NCI-H2081 (cell line): ENCODE measurements at places on chromosomes 16 and 17.
A peak's percentile ranks its signal among the peaks of the same experiment; 100 is the strongest.

- no peak for DNase-seq
Observed at GRCh38 chr16:20020976-20021375, 52.7 kb downstream of the GPR139 start.

DNA sequence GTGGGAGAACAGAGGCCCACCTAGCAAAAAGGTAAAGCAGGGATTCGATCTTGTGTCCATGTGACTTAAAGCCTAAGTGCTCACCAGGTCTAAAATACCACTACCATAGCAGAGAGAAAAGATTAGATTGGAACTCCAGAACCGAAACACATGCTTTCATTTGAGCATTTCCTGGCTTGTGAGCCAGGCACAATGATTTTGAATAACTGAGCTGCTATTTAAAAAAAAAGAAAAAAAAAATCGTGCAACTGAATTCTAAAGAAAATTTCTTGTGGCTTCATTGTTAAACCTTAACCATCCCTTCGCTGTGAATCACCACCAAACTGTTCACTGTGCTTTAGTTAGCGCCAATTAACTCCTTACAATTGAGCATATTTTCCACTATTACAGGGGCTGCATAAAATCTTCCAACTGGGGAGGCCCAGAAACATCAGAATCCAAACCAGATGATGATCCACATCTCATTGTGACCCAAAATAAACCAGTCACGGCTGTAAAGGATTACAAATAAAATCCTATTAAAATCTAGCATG, 366.4 kb upstream of the ERCC4 start:
- DNase-seq, result no peak

GRCh38 chr17:7572338-7572587, 7.2 kb upstream of the CD68 start:
- DNase-seq, result no peak

DNA sequence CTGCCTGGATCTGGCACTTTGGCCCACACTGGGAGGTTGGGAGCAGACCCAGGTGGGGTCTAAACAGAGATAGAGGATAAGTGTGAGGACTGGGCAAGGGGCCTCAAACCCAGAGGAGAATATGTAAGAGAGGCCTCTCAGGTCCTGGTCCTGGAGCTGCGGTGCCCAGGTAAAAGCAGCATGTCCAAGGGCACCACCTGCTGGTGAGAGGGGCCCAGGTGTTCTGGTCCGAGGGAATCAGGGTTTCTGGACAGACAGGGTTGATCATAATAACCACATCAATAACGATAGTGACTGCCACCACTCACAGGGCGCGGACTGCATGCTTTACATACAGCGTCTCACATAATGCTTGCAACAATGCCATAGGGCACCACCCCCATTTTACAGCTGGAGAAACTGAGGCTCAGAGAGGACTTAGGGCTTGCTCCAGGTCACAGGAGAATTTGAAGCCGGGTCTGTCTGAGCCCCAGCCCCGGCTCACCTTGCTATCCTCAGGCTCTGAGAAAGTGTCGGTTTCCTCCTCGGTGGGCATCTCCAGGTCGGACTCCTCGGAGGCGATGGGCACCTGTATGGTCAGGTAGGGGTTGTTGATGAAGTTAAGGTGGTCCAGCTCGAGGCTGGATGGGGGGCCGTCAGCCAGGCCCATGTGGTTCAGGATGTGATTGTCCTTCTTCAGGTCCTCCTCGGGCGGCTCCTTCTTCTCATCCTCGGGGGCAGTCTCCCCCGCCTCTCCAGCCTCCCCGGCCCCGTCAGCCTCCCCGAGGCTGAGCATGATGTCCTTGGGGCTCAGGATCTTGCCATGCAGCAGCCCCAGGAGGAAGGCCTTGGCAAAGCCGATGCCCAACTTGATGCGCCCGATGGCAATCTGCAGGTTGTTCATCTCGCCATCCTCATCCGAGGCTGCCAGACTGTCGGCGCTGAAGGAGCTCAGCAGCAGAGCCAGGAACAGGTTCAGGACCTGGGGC, 19.1 kb upstream of the CD79B start:
- peak; percentile 15 for DNase-seq

DNA sequence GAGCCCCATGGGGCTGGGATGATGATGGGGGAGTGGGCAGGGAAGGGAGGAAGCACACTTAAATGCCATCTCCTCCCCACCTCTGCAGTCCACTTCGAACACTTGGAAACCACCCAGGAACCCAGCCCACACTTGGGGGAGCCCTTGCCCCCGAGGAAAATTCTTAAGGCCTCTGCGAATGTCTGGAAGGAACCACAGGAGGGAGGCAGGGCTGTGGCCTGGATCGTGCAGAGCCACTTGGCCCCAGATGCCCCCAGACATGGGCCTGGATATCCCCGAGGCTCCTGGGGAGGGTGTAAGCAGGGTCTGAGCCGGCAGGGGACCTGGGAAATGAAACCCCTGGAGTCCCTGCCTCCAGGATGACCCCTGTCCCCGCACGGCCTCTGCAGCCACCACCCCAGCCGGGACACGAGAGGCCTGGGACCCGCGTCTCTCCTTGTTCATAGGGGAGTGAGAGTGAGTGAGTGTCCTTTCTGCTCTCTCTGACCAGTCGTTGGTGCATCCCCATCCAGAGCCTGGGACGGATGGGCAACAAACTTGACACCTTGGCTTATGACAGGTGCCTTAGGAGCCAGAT, 11.8 kb upstream of the MTSS2 start:
- DNase-seq, result no peak
